ENCODE measurements at places on chromosomes 7 and 10.

DNA sequence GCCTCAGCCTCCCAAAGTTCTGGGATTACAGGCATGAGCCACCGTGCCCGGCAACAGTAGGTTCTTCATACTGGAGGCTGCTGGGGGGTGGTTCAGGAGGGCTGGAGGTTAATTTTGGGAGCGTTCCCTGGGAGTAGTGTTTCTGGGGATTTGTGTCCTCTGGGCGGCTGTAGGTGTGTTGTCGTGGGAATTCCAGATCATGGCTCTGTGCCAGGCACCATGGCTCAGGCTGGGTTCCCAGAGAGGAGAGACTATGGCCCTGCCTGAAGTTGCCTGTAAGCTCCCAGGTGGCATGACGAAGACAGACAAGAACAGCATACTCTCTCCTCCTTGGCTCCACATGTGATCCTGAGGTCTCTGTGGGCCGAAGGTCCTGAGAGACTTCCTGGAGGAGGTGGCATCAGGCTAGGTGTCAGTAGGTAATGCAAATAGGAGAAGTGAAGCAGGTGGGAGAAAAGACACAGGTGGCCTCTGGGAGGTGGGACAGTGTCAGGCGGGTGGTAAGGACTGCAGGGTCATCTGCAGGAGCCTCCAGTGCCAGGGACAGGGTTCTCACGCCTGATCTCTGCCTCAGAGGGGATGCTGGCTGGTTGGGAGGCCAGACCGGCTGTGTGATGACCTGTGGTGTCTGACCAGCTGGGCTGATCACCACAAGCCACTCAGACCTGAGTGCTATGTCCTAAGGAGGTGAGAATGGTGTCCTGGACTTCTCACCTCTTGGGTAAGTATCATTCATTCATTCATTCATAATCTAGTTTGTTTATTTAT is 18.7 kb downstream of the CLIP2 start:
- no peak for DNase-seq

DNA sequence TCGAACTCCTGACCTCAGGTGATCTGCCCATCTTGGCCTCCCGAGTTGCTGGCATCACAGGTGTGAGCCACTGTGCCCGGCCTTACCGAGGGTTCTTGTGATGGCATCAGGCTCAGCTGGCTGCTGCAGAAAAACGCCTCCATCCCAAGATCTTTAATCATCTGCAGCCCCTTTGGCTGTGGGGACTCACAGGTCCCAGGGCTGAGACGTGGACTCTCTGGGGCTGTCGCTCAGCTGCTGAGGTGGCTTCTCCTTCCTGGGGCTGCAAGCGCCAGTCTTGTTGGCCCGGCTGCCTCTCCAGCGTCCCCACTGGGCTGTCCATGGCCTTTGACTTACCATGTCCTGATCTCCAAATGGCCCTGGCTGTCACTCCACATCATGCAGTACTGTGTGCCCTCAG is 20.0 kb downstream of the AMZ1 start:
- DNase-seq, result no peak

- DNase-seq, result no peak
Measured at GRCh38 chr10:3741688-3742461, 43.1 kb downstream of the KLF6 start.

DNA sequence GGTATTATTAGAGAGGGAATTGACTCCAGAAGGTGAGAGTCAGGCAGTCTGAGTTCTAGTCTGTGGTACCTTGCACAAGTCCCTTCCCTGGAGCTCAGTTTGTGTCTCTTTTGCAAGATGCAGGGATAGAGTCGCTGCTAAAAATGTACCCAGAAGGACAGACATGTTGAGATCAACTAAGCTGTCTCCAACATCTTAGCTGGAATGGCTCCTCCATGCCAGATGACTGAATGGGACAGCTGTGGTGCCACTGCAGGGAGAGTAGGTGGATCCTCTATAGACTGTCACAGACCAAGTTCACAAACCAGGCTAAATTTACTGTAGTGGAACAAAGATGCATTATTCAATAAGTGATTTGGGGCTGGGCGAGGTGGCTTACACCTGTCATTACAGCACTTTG is 120.1 kb downstream of the NEURL1 start:
- no peak for DNase-seq

DNA sequence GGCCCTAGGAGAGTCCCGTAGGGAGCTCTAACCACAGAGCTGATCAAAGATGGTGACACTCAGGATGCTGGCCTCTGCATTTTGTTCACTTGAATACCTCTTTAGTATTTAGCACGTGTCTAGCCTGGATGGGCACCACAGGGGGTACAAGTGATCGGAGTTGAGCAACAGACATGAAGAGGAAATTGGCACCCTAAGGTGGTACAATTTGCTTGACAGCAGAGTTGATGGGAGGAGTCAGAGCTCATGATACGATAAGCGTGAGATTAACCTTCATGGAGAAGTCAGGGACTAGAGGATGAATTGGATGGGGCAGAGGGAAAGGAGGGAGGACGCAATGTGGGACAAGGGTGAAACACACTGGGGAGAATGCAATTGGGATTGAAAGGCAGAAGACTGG is 9.9 kb upstream of the ZNF212 start:
- DNase-seq, result no peak

GRCh38 chr10:121610798-121611323 is 12.6 kb upstream of the FGFR2 start:
- DNase-seq, result no peak

- no peak for DNase-seq
Measured at GRCh38 chr7:69947998-69948397, 349.7 kb downstream of the AUTS2 start.

DNA sequence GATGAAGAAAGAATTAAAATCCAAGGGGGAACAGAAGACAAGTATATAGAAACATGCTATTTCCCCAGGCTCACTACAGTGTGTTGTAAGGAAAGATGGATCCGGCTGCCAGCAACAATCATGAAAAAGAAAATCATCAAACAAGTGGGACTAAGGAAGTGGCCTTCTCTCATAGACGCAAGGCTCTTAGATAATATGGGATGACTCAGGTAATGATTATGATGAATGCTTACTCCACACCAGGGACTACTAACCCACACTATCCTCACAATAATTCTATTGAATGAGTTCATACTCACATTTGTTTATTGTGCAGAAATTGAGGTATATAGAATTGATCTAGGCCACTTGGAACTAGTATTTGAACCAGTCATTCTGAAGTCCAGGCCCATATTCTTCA is 111.2 kb upstream of the BET1 start:
- DNase-seq, result no peak

DNA sequence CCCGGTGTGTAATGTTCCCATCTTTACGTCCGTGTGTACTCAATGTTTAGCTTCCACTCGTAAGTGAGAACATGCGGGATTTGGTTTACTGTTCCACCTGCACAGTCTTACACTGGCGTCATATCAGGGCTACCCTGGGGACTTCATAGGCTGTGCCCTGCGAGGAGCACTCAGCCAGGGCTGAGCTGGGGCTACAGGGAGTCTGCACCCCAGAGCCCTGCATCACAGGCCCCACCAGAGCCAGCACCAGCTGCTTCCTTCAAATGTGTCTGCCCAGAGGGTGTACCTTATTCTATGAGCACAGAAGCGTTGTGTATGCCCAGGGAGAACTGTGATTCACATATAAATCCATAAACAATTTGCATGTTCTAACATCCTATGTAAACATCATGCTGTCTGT is 277.1 kb downstream of the TCERG1L start:
- DNase-seq, result no peak

DNA sequence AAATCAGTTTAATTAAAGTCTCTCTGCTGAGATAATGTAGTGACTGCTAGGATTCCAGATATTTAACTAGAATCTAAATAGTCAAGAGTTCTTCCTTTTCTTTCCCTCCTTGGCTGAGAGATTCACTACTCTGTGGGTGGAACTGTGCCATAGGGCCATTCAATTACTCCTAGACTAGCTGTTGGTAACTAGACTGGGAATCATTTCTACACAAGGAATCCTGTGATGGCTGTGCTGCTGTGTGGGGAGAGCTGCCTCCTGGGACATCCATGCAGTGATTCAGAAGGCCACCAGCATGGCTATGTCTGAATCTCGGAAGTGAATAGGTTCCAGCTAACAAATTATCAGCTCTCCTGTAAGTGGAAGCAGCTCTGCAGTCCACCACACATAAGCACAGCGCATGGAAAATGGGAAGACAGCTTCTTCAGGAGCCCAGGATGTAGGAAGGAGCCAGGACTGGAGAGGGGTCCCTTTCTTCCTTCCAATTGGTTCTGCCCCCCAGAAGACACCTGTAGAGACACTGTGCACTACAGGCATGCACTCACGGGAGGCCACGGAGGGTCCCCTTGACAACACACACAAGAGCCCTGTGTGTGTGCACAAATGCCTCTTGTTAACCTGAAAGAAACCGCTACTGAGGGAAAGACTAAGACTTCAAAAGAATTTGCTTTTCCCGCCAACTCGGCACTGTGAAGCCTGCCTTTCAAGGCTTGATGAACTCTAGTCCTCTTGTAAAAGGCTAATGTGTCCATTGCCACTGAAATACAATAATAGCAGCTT is 66.5 kb downstream of the SCRN1 start:
- DNase-seq, result no peak

DNA sequence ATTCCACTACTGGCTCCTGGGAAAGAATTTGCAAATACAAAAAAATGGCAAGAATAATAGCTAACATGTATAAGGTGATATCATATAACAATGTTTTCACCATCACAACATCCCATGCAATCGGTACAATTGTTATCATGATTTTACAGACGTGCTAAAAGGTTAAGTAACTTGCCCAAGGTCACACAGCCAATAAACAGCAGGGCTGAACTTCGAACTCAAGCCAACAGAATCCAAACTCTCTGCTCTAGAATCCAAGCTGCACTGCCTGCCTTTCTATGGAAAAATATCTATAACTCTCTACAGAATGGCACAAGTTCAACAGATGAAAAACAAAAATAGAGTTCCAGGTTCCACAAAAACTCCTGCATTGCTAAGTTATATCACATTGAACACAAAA is 160.9 kb downstream of the PARD3 start:
- no peak for DNase-seq
